ENCODE measurements at places on chromosomes 12 and 14. TPM values are rescaled to one million over a fixed set of nuclear protein-coding genes. Genes with fewer than 3 reads are reported as not detected.
A peak's percentile ranks its signal among the peaks of the same experiment; 100 is the strongest.

DNA sequence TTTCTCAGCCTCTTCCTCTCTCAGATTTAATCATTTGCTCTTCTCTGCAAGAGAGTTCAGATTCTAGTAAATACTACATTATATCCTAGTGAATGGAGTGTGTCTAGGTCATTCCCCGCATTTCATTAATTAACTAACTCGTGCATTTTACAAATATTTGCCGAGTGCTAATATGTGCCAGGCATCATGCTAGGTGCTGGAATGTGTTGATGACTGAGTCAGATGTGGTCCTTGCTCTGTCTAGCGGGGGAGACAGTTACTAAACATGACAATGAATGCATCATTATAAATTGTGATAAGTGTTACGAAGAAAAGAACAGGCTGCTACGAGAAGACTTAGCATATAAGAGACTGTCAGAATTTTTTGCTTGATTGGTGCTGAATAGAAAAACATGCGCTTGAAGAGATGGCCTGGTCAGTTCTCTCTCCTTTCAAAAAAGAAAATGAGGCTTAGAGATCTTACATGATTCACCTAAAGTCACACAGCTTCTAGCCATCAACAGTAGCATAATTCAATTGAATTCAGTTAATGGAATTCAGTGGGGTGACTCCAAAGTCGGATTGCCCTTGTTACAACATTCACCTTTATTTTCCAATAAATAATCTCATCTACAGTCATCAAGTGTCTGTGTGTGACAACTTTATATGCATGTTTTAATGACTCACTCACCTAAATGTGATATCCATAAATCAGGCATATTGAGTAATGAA, 48.7 kb upstream of the MAX start:
- no peak for DNase-seq

GRCh38 chr14:65290830-65291229, 121.7 kb upstream of the FUT8 start:
- DNase-seq = no peak

DNA sequence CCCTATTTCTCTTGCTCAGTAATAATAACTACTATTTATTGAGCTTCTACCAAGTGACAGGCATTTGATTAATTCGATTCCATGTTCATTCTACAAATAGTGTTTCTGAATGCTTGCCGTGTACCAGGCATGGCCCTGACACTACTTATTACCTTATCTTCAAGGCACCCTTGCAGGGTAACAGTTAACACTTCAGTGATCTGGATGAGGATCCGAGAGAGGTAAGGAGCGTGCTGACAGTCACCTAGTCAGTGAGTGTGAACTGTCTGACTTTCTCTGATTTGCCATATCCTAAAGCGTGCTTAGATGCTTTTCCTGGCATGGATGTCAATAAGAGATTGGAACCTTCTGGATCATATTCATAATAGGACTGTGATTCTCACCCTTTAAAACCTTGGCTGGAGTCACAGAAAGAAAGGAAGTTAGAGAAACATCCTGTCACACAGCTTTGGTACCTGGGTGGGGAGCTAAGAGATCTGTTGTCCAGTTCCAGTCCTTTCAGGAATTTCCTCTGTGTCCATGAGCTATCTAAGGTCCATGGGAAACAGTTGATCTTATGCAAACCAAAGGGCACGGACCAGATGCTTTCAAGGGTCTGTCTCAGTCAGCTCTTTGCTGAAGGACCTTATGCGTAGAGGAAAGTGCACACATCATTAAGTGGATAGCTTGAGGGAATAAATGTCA, 54.8 kb downstream of the PPFIBP1 start:
- DNase-seq = no peak

- DNase-seq = no peak
Measured at GRCh38 chr14:61948376-61948775, 186.2 kb downstream of the SNAPC1 start.

DNA sequence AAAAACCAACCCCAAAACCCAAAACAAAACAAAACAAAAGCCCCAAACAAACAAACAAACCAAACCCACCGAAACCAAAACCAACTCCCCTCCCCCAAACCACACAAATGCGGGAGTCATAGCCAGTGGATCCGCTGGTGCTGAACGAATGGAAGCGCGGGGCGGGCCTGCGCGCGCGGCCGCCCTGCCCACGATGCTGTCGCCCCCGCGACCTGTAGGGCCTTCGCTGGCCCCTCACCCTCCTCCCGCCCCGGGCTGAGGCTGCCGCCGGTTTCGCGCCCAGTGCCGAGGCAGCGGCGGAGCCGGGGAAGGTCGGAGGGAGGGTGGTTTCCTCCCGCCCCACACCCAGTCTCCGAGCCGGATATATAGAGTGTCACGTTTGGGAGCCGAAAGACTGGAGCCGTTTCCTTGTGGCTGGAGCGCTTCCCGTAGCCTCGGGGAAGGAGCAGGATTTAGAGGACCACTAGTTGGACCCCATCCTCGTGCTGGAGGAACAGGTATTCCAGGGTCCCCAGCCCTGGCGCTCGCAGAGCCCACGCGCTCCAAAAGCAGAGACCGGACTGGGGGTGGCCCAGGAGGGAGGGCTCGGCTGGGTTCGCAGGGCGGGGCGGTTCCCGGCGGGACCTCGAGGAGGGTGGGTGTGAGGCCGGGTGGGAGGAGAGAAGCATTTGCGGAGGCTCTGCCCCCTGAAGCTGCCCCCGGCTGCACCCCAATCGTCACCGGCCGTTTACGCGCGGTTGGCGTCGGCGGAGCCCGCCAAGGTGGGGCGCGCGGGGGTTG, at the start of gene FAR2:
Gene FAR2, plus strand, starts transcription at position 368 of the 780 bp plus-strand sequence. CDS start 121,172 bp downstream, outside the sequence.
- peak; percentile 56 for DNase-seq

DNA sequence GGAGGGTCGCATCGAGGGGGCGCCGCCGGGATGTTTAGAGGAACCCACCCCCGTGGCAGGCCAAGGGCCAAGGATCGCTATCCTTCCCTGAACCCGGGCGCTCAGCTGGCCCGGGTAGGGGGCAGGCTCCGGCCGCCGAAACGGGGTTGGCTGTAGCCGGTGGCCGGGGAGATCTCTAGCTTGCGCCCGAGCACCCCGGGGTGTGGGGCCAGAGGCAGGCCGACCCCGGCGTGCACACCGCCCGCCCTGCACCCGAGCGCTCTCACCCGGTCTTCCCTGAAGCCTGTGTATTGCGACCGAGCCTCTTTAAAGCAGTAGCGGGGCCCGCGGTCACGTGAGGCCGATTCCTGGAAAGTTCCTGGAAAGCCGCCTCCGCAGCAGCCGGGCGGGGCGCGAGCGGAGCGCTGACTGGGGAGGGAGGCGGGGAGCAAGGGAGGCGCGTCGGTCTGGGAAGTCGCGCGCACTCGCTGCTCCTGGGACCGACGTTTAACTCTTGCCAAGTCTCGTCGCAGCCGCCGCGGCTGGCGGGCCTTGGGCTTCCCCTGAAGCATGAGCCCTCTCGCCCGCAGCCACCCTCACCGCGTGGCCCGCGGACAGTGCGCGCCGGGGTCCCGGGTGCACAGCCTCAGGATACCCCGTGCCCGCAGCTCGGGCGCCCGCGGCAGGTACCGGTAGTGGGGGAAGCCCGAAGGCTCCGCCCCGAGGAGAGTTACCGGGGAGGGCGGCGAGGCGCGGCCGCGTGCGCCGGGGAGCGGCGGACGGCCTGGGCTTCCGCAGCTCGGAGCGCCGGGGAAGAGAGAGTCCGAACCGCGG, 1.7 kb upstream of the SOCS2 start:
- peak; percentile 96 for DNase-seq

DNA sequence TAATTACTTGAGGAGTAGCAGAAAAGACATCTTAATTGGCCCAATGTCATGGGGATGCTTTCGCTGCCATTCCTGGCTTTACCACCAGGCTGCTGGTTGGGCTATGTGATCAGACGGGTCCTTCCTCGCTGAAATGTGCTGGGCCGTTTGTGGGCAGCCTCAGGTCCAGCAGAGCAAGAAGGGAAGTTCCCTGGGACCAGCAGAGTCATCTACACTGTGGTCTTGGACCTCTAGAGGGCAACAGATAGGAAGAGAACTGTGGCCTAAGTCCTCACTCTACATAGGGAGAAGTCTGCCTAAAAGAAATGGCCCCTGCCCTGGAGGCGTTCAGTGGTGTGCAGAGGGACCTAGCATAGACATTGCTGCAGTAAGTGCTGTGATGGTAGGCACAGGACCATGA, 10.9 kb downstream of the EVL start:
- DNase-seq = no peak

DNA sequence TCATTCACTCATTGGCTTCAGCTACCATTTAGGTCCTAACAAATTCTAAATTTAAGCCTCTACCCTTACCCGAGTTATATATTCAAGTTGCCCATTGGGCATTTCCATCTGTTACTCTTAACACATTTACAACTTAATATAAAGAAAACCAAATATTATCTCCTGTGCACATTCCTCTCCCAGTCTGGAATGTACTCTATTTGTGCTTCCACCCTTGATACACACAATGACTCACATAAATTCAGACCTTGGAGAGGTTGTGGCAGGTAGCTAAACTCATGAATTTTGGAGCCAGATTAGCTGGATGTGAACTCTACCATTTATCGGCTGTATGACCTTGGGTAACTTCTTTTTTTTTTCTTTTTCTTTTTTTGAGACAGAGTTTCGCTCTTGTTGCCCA, 51.1 kb downstream of the BRMS1L start:
- no peak for DNase-seq

GRCh38 chr12:5780536-5780935, 164.5 kb downstream of the ANO2 start:
- DNase-seq = no peak

DNA sequence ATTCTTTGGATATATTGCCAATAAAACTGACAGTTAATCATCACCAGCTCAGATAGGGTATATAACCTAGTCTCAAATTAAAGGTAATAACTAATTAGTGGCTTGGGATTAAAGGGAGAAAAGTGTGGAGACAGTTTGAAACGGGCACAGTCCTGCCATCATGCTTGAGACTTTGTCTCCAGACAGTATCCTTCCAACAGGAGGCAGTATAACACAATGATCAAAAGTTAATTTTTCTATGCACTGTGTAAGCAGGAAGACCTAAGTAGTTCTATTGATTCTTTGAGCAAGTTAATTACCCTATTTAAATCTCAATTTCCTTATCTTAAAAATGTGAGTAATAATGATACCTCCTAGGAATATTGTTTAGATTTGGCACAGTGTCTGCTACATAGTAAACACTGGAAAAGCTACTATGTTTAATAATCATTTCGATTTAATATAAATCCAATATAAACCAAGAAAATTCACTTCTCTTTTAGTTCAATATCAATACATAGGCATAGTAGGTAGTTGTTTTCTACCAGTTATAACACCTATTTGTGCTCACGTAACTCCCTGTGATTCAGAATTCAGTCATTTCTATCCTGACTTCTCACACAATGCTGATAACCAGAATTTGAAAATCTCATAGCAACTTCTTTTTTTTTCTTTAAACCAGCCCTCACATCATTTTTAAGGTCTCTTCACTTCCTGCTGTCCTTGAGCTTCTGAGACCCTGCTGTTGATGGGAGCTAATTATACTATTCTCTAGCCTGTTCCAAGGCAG, 53.7 kb downstream of the GALNT4 start:
- no peak for DNase-seq

GRCh38 chr12:123071099-123071800, 79.6 kb downstream of the PITPNM2 start:
- DNase-seq = peak; percentile 57

- DNase-seq = no peak
Measured at GRCh38 chr14:51462182-51462581, 189.5 kb upstream of the FRMD6 start.

DNA sequence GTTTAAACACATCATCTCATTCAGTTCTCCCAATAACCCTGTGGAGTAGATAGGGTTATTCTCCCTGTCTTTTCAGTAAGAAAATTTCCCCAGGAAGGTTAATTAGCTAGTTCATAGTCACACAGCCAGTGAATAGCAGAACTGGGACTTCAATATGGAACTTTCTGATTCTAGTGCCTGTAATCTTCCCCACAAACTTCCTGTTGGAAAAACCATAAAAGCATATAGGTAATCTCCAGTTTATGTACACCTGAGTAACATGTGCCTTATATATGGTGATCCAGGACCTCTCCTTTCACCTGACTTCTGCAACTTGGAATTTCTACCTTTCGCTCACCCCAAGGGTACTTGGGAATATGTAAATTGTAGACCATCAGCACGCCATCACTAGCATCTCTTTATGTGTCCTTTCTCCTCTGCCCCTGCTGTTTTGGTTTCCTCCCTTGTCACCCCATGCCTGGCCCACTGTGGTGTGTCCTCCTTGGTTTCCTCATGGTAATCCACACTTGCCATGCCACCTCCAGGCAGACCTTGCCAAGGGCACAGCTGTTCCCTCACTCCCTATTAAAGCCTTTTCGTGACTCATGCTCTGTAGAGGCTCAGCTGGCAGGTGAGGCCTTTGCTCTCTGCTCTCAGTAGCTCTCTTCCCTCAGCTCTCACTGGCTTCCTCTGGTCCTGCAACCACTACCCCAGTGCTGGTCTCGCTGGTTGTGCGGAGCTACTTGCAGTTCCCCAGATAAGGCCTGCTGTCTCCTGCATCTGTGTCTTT, 16.7 kb downstream of the TBC1D30 start:
- no peak for DNase-seq

DNA sequence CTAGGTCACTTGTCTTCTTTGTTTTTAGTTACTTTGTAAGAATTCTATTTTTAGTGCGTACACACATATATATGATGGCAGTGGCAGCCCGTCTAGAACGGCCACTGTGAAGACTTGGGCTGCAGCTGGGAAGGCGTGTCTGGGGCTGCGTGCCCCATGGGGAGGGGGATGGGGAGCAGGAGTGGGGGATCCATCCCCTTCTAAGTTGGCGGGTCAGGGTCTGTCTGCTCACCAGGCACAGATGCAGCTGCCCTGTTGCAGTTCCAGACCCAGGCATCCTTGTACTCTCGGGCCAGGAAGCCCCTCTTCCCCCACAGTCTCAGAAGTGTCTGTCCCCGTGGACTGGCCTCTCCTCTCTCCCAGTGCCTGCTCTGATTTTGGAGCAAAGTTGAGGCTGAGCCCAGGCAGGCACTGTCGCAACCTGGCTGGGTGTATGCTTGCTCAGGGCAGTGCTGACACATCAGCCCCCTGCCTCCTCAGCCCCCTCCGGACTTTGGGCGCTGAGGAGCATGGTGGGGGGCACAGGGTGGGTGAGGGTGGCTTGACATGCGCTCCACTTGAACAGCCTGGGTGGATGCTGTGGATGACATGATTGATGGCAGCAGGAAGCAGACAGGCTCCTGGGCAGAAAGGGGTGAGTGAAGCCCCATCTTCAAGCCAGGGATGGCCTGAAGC, 271.2 kb upstream of the NAV3 start:
- no peak for DNase-seq

GRCh38 chr14:58746701-58747100, 108.9 kb downstream of the DACT1 start:
- DNase-seq = no peak

GRCh38 chr12:116750298-116750697, 12.2 kb downstream of the RNFT2 start:
- no peak for DNase-seq

- no peak for DNase-seq
Measured at GRCh38 chr14:65866448-65866847, 453.9 kb downstream of the FUT8 start.

GRCh38 chr14:81454572-81455218, 54.6 kb upstream of the STON2 start:
- DNase-seq = no peak

Gene COL2A1
- total RNA-seq = not detected

Gene OXA1L
- total RNA-seq = 104 TPM

Gene TEAD4
- total RNA-seq = 16.9 TPM

Gene AKAP3
- total RNA-seq = 5.9 TPM

Gene SRRM4
- total RNA-seq = 0.21 TPM

Gene CACNA1C
- 127 TPM for total RNA-seq

Gene ANKS1B
- 3.1 TPM for total RNA-seq

Gene SLC39A5
- not detected for total RNA-seq

Gene SP1
- 31.3 TPM for total RNA-seq

Gene ANKRD33
- not detected for total RNA-seq
